ENCODE measurements at places on chromosomes 16 and 17. TPM values are rescaled to one million over a fixed set of nuclear protein-coding genes. Genes with fewer than 3 reads are reported as not detected.

SLFN12 gene
- total RNA-seq = 4.9 TPM

DNA sequence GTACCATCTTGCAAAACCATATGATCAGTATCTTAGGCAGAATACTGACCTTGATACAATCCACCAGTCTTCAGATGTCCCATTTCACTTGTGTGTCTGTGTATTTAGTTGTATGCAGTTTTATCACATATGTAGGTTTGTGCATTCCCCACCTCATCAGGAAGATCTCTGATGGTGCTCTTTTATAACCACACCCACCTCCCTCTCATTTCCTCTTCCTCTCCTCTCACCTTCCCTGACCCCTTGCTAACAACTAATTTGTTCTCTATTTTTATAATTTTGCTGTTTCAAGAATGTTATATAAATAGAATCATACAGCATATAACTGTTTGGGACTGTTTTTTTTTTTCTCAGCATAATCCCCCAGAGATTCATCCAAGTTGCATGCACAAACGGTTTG, 52.0 kb upstream of the ACSM2B start:
- H3K27ac ChIP-seq = no peak overlapping the region
- no peaks in the 10 kb centered on the region for H3K4me1 ChIP-seq
- DNase-seq = no peak
- H3K4me3 ChIP-seq = no peak overlapping the region

- H3K27ac ChIP-seq = no peak overlapping the region
- H3K4me3 ChIP-seq = no peak overlapping the region
- no peaks in the 10 kb centered on the region for H3K27me3 ChIP-seq
- no peak for DNase-seq
- no peaks in the 10 kb centered on the region for H3K4me1 ChIP-seq
- no peaks in the 10 kb centered on the region for H3K36me3 ChIP-seq
Measured at GRCh38 chr16:11289202-11289601, 8.1 kb upstream of the PRM1 start.

GDPD1 gene
- 23.2 TPM for total RNA-seq

DNA sequence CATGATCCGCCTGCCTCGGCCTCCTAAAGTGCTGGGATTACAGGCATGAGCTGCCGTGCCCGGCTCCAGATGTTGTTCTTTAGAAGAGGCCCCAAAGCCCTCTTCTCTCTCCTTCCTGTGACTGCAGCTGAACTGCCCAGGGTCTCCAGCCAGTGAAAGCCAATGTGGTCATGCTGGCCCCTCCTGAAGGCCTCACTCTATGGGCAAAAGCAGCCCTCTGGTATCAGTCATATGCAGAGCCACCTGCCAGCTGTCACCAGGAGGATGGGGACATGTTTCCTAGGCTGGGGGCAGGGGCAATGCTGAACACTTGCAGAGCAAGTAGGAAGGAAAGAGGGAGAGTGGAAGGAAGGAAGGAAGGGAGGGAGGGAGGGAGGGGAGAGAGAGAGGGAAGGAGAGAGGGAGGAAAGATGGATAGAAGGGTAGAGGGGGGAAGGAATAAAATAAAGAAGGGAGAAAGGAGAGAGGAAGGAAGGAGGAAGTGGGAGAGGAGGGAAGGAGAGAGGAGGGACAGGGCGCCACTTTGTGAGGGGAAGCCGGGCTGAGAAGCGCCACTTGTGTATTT, 36.0 kb downstream of the SOCS3 start:
- DNase-seq = no peak
- H3K4me1 ChIP-seq = peaks cover 3% of the 10 kb centered on the region
- no peaks in the 10 kb centered on the region for H3K36me3 ChIP-seq

- H3K27ac ChIP-seq = no peak overlapping the region
- H3K4me3 ChIP-seq = no peak overlapping the region
- no peaks in the 10 kb centered on the region for H3K36me3 ChIP-seq
- H3K4me1 ChIP-seq = no peaks in the 10 kb centered on the region
- no peak for DNase-seq
Measured at GRCh38 chr16:85822145-85822544, 22.6 kb downstream of the COX4I1 start.

DNA sequence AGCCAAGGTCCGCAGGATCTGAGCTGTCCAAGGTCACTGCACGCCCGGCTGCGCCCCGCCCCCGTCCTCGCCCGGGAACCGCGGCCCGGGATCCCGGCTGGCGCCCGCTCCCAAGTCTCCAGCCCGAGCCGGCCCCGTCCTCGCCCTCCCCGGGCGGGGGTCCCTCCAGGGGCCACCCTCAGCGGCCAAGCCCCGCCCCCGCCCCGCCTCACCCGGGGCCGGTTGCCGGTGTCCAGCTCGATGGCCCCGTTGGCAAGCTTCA, 216 bp downstream of the VPS9D1 start:
- peak; percentile 84 for DNase-seq
- H3K4me1 ChIP-seq = peaks cover 5% of the 10 kb centered on the region
- peak overlapping the region; percentile 87 for H3K4me3 ChIP-seq
- peaks cover 24% of the 10 kb centered on the region for H3K36me3 ChIP-seq
- H3K27me3 ChIP-seq = no peaks in the 10 kb centered on the region

DNA sequence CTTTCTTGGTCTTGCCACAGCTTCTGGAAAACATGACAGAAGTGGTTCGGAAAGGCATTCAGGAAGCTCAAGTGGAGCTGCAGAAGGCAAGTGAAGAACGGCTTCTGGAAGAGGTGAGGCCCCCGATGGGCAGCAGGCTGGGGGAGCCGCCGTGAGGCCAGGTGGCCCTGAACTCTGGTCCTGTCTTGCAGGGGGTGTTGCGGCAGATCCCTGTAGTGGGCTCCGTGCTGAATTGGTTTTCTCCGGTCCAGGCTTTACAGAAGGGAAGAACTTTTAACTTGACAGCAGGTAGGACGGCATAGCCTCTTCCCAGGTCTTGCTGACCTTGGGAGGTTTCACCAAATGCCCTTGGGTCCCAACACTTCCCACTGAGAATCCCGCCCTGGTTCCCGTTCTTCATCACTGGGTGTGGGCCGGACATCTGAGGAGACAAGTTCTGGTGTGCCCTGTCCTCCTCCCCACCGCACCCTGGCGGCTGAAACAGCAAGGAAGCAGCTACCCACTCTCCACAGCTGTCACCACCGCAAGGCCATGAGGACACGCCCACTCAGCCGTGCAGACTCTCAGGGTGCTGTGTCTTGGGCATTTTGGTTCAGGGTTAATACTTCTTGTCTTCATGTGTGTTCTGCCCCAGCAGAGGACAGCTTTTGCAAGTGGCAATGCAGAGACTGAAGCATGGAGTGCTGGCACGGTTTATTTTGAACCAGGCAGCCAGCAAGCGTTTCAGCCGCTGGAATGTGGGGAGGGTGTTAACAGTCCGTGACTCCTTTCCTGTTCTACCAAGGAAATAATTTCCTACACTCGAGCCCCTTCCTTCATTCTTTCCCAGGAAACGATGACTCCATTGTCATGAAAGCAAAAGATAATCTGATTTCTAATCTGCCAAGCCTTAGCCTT, 21.4 kb downstream of the NTAN1 start:
- no peak for DNase-seq
- H3K27ac ChIP-seq = no peak overlapping the region
- H3K4me1 ChIP-seq = no peaks in the 10 kb centered on the region
- H3K27me3 ChIP-seq = no peaks in the 10 kb centered on the region
- no peak overlapping the region for H3K4me3 ChIP-seq
- H3K36me3 ChIP-seq = peaks cover 84% of the 10 kb centered on the region

GRCh38 chr17:304461-304860, 48.1 kb downstream of the RPH3AL start:
- H3K27me3 ChIP-seq = peaks cover 23% of the 10 kb centered on the region
- no peak overlapping the region for H3K27ac ChIP-seq
- no peaks in the 10 kb centered on the region for H3K4me1 ChIP-seq
- H3K4me3 ChIP-seq = no peak overlapping the region

SPN gene
- total RNA-seq = 0.15 TPM

- peak; percentile 91 for DNase-seq
- H3K36me3 ChIP-seq = no peaks in the 10 kb centered on the region
- no peaks in the 10 kb centered on the region for H3K27me3 ChIP-seq
Measured at GRCh38 chr17:77322514-77323412, 182.0 kb downstream of the SEC14L1 start.

TMEM219 gene
- total RNA-seq = 110 TPM

DNA sequence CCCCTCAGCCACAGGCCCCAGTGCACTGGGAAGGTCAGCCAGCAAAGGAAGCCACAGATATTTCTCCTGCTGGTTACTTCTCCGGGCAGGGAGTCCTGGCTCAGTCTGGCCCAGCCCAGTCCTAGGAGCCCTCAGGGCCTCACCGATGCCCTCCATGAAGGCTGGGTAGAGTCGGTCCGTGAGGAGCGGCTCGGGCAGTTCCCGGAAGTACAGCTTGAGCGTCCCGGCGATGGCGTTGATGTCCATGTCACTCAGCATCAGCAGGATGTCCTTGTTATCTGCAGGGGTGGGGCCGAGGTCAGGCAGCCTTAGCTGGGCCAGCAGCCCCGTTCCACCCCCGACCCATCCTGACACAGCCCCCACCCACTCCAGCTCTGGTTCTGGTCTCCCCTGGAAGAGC, 13.7 kb downstream of the TIMM22 start:
- H3K36me3 ChIP-seq = peaks cover 8% of the 10 kb centered on the region
- H3K4me1 ChIP-seq = peaks cover 6% of the 10 kb centered on the region
- no peak overlapping the region for H3K4me3 ChIP-seq
- no peak overlapping the region for H3K27ac ChIP-seq
- no peak for DNase-seq
- no peaks in the 10 kb centered on the region for H3K27me3 ChIP-seq

OTOP2 gene
- not detected for total RNA-seq

DNA sequence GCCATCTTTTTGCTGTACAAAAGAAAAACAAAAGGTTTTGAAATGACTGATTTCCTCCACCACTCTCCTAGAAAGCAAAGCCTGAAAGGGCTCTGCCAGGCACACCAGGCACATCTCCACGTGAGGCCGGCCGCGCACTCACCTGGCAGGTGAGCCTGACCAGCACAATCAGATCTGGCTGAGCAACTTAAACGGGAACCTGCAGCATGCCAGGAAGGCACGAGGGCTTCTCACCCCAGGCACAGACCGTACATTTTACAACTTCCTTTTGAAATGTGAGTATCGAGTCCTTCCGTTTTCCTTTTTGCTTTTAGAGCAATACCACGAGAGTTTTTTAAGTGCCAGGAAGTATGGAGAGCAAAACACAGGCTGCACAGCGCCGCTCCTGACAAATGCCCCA, 22.5 kb downstream of the SLC38A10 start:
- H3K4me1 ChIP-seq = no peaks in the 10 kb centered on the region
- H3K27ac ChIP-seq = no peak overlapping the region
- H3K36me3 ChIP-seq = peaks cover 29% of the 10 kb centered on the region
- no peak overlapping the region for H3K4me3 ChIP-seq
- DNase-seq = no peak
- H3K27me3 ChIP-seq = no peaks in the 10 kb centered on the region

PRR15L gene
- 1.0 TPM for total RNA-seq

ABCC6 gene
- 5.6 TPM for total RNA-seq

MPO gene
- total RNA-seq = not detected

GRCh38 chr17:41551365-41551764, 20.5 kb downstream of the KRT9 start:
- DNase-seq = no peak
- peaks cover 2% of the 10 kb centered on the region for H3K4me1 ChIP-seq
- H3K4me3 ChIP-seq = no peak overlapping the region
- no peak overlapping the region for H3K27ac ChIP-seq
- no peaks in the 10 kb centered on the region for H3K36me3 ChIP-seq
- H3K27me3 ChIP-seq = no peaks in the 10 kb centered on the region

C16orf90 gene
- not detected for total RNA-seq

MMP15 gene
- total RNA-seq = 105 TPM

GRCh38 chr16:89864527-89864820, 8.9 kb upstream of the TCF25 start:
- no peaks in the 10 kb centered on the region for H3K27me3 ChIP-seq
- no peaks in the 10 kb centered on the region for H3K4me1 ChIP-seq
- H3K4me3 ChIP-seq = no peak overlapping the region
- H3K36me3 ChIP-seq = peaks cover 17% of the 10 kb centered on the region
- no peak overlapping the region for H3K27ac ChIP-seq
- no peak for DNase-seq

PIPOX gene
- 1.8 TPM for total RNA-seq

FAM20A gene
- total RNA-seq = 80.8 TPM

- H3K4me1 ChIP-seq = no peaks in the 10 kb centered on the region
- H3K27ac ChIP-seq = no peak overlapping the region
- no peak for DNase-seq
- no peak overlapping the region for H3K4me3 ChIP-seq
- H3K36me3 ChIP-seq = no peaks in the 10 kb centered on the region
Measured at GRCh38 chr16:22402191-22402590, 27.8 kb upstream of the CDR2 start.

HIGD1B gene
- not detected for total RNA-seq

Data from endodermal cell (in vitro differentiated cells).